ENCODE measurements at places on chromosomes 16 and 17.
A peak's percentile ranks its signal among the peaks of the same experiment; 100 is the strongest.

DNA sequence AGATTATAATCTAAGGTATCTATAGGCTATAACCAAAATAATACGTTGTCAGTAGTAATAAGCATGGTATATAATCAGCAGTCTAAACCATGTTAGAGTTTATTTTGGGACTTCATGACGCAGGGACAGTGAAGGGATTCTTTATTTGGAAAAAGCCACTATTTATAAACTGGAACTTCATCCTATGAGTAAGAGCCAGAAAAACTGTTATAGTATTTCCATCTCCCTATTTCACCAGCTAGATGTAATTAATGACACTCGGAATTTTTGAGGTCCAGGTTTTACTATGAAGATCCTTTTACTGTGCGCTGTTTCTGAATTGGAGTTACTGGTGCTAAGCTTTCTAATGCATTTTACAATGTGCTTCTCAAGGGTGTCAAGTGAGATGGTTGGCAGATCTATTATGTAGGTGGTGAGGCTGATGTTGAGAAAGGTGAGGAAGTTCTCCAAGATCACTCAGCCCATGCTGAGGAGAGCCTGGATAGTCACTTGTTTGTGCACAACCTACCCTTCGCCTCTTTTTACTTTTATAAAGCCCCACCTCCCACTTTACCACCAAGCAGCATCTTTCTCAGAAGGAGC lies 149.3 kb downstream of the MSI2 start:
- DNase-seq: no peak

DNA sequence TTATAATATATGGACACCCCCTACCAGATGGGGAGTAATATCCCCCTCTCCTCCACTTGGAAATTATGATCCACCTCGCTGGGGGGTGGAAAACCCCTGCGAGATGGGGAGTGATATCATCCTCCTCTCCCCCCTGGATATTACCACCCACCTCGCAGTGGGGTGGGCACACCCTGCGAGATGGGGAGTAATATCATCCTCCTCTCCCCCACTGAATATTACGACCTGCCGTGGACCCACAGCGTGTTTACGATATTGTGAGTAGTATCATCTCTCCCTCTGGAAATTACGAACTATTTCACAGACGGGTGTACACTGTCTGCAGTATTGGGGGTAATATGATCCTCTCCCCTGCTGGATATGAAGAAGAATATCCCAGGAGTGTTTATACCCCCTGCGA lies 228.3 kb upstream of the WSCD1 start:
- no peak for DNase-seq

DNA sequence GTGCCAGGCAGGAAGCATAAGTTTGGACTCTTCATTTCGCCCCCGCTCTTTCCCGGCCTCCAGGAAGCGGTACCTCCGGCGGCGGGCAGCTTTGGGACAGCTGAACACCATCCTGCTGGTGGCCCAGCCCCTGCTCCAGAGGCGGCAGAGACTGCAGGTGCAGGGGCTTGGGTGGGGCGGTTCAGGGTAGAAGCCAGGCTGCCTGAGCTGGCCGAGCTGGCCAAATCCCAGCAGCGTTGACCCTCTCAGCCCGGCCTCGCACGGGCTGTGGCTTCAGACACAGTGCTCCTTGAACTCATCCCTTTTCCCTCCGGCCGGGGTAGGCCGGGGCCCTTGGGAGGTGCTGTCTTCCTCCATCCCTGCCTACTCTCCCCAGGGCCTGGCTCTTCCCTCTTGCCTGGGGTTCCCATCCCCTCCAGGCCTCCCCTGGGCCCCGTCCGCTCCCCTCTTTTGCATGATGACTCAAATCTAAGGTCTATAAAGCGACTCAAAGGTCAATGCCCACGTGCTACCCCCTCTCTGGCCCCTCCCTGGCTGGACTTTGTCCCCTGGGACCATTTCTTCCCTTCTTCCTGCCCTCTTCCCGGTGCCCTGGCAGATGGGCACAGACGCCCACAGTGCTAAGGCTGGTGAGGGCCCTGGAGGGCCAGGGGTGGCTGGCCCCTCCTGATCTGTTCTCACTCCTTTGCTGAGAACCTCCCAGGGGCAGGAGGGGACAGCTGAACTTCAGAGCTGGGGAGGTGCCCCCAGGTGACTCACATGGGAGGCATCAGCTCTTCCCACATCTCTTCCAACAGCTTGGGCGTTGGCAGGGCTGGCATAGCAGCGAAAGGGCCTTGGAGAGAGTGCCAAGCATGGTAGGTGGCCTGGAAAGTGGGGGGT lies 22.7 kb downstream of the MYO15B start:
- no peak for DNase-seq

GRCh38 chr17:33028778-33029177 lies 37.1 kb downstream of the SPACA3 start:
- no peak for DNase-seq

DNA sequence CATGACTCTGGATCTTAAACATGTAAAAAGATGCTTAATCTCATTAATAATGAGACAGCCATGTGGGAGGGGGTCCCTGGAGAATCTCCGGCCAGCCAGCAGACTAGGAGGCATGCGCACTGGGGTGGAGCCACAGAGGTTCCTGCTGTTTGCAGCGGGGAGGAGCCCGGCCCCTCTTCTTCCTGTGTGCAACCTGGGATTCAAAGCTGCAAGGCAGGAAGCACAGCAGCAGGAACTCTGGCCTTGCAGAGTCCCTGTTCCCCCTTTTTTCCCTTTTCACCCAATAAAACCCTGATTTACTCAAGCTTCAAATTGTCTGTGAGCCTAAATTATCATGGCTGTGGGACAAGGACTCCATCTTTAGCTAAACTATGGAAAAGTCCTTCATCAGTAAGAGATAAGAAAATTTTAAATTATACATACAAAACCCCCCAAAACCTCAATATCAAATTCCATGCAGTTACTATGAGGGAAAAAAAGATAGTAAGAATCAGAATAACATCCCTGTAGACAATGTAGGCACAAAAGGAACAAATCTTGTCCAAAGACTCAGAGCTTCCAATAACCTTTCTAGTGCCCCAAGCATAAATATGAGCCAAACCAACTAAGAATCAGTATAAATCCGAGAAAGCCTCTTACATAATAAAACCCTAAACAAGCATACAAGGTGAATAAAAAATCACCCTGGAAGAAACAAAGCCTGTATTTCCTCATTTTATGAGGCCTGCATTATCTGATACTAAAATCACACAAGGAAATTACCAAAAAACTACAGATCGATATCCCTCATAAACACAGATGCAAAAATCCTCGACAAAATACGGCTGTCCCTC lies 12.1 kb downstream of the CFDP1 start:
- DNase-seq: peak; percentile 77

All from kidney glomerular epithelial cell (primary cell).